ENCODE measurements at places on chromosomes 4 and X.
A peak's percentile ranks its signal among the peaks of the same experiment; 100 is the strongest.

DNA sequence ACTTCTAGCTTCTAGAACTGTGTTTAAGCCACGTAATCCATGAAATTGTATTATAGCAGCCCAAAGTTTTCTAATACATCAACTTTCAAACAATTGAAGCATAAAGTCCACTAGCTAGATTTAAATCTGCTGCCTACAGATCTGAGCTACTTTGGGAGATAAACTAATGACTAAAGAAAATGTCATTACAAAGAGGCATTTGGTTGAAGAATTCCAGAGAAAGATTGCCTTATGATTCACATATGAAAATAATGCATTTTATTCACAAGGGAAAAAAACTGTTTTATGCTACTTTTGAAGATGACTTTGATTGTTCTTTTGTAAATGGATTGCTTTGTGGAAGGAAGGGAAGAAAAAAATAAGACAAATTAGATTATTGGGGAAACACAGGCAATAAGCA lies 124.1 kb upstream of the SLIT2 start:
- H3K27me3 ChIP-seq = no peaks in the 10 kb centered on the region
- H3K27ac ChIP-seq = no peak overlapping the region
- no peak overlapping the region for H3K4me3 ChIP-seq
- H3K4me1 ChIP-seq = no peaks in the 10 kb centered on the region
- H3K36me3 ChIP-seq = no peaks in the 10 kb centered on the region

DNA sequence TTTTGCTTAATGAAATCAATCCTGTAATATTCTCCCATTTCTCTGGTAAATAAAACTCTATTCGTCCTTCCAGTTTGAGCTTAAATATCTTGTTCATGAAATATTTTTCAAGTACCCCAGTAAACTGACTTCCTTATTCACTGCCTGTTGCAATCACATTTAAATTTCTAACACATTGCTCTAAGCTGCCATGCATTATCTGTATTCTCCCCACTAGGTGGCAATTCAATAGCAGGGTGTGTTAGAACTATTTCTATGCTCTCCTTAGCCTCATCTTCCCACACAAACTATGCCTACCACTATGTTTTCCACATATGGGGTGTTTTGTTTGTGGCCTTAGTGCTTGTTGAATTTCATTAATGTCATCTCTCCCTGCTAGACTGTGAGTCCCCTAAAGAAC lies 377.1 kb upstream of the HS3ST1 start:
- H3K36me3 ChIP-seq = no peaks in the 10 kb centered on the region
- no peak overlapping the region for H3K27ac ChIP-seq
- H3K27me3 ChIP-seq = peaks cover 2% of the 10 kb centered on the region
- DNase-seq = no peak

DNA sequence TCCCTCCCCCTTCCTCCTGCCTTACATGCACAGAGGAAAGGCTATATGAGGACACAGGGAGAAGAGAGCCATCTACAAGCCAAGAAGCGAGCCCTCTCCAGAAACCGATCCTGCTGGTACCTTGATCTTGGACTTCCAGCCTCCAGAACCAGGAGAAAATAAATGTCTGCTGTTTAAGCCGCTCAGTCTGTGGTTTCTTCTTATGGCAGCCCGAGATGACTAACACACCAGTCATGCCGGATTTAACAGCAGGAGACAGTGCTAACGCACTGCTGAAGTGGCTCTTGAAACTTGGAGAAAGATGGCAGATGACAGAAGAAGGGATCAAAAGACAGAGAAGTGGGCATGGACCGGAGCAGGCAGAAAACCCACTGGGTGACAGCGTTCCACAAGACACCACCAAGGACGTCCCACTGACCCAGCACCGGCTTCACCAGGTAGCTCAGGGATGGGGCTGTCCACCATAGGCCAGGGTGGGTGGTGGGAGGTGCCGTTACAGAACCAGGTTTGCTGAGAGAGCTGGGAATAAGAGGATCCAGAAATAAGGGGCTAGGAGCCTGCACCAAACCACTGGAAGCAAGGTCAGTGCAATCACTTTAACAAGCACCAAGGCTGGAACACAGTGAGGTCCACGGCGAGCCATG lies 6.2 kb upstream of the MAN2B2 start:
- no peak overlapping the region for H3K4me3 ChIP-seq
- DNase-seq = no peak
- H3K36me3 ChIP-seq = no peaks in the 10 kb centered on the region

GRCh38 chr4:109025471-109026076 lies 262.7 kb upstream of the ETNPPL start:
- DNase-seq = no peak
- H3K36me3 ChIP-seq = no peaks in the 10 kb centered on the region
- no peaks in the 10 kb centered on the region for H3K4me1 ChIP-seq
- no peak overlapping the region for H3K4me3 ChIP-seq
- no peaks in the 10 kb centered on the region for H3K27me3 ChIP-seq

DNA sequence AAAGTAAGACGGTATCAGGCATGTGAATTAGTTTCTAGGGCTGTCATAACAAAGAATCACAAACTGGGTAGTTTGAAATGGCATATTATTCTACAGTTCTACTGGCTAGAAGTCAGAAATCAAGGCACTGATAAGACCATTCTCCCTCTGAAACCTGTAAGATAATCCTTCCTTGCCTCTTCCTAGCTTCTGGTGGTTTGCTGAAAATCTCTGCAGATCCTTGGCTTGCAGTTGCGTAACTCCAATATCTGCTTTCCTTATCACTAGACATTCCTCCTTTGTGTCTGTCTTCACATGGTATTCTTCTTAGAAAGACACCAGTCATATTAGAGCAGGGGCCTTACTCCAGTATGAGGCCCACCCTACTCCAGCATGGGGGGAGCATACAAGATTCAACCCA lies 19.6 kb upstream of the LCORL start:
- no peak overlapping the region for H3K4me3 ChIP-seq
- H3K27ac ChIP-seq = no peak overlapping the region
- no peaks in the 10 kb centered on the region for H3K36me3 ChIP-seq
- peaks cover 20% of the 10 kb centered on the region for H3K27me3 ChIP-seq
- DNase-seq = no peak
- H3K4me1 ChIP-seq = no peaks in the 10 kb centered on the region

GRCh38 chrX:39616098-39616729 lies 481.5 kb downstream of the BCOR start:
- no peak overlapping the region for H3K4me3 ChIP-seq
- H3K4me1 ChIP-seq = peaks cover 33% of the 10 kb centered on the region
- peak overlapping the region; percentile 63 for H3K27ac ChIP-seq

- no peaks in the 10 kb centered on the region for H3K36me3 ChIP-seq
- H3K27me3 ChIP-seq = peaks cover 3% of the 10 kb centered on the region
- no peak overlapping the region for H3K27ac ChIP-seq
- H3K4me3 ChIP-seq = no peak overlapping the region
- DNase-seq = no peak
These were observed 104.1 kb downstream of the ASB9 start for GRCh38 chrX:15165832-15166231.

GRCh38 chr4:185576314-185576961 lies 41.1 kb upstream of the PDLIM3 start:
- peaks cover 19% of the 10 kb centered on the region for H3K27me3 ChIP-seq
- H3K4me1 ChIP-seq = no peaks in the 10 kb centered on the region
- no peak for DNase-seq
- H3K27ac ChIP-seq = no peak overlapping the region
- no peak overlapping the region for H3K4me3 ChIP-seq

GRCh38 chr4:33226133-33226532 lies 2506.0 kb downstream of the PCDH7 start:
- no peak overlapping the region for H3K27ac ChIP-seq
- no peaks in the 10 kb centered on the region for H3K27me3 ChIP-seq
- H3K4me1 ChIP-seq = no peaks in the 10 kb centered on the region
- no peaks in the 10 kb centered on the region for H3K36me3 ChIP-seq
- DNase-seq = no peak

Data from activated CD4-positive, alpha-beta T cell treated with anti-CD3 and anti-CD28 coated beads for 36 hours (primary cell).